ENCODE measurements at places on chromosomes 11 and 22.

- peak; percentile 91 for DNase-seq
These were observed 8.8 kb downstream of the BCL9L start for GRCh38 chr11:118916842-118917388.

DNA sequence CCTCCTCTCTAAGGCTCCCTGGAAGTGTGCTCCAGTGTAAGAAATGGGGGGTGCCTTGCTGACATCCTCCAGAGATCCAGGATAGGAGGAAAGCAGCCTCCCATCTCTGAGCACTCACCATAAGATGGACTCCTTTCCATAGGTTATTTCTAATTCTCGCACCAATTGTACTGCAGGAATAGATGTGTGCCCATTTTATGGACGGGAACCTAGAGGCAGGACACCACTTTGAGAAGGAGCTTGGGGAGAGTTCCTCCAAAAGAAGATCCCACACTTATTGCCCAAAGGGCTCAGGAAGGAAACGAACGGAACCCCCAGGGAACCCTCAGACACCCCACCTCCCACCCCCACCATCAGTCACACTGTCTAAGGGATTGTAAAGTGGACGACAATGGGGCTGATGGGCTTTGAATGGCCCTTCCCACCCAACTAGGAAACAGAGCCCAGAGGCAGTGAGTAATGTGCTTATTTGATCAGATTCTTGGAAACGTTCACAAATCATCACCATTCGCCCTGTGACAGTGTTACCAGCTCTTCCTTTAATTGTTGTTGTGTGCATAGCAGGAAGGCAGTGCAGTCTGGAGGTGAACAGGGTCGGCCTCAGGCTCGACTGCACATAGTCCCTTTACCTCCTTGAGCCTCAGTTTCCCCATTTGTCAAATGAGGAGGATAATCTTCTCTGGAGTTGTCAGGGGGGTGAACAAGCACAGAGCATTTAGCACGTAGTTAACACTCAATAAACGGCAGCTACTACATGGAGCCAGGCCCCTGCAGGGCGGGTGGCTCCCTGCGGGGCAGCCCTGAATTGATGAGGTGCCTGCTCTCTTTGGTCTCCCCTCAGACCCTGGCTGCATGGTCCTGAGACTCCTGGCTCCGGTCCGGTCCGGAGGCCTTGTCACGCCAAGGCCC is 8.4 kb upstream of the MN1 start:
- DNase-seq: no peak

DNA sequence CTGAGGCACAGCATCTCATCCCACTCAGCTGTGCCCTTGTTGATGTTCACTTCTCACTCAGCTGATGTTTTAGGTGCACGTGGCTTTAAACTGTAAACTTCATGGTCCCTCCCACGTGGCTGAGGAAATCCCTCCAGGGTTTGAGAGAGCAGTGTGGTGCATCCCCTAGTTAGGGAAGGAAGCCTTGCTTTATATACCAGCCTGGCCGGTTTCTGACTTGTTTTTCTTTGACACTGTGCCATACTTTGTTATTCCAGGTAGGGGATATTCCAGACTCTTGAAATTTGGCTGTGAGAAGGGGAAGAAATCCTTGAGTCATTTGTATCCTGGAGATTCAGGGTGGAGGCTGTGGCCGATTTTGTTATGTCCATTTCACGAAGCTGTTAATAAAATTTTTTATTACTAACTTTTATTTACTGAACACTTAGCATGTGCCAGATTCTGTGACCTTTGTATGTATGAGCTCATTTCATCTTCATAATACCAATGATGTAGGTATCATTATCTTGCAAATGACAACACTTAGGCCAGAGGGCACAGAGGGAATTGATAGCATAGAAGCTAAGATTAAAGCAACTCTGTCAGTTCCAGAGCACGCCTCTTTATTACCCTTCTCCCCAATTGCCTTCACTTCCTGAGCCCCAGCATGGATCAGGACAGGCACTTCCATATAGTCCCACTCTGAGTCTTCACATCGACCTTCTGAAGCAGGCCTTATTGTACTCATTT is 116.6 kb downstream of the NAV2 start:
- DNase-seq: no peak

GRCh38 chr11:132312161-132312560 is 941.7 kb downstream of the NTM start:
- DNase-seq: peak; percentile 78

DNA sequence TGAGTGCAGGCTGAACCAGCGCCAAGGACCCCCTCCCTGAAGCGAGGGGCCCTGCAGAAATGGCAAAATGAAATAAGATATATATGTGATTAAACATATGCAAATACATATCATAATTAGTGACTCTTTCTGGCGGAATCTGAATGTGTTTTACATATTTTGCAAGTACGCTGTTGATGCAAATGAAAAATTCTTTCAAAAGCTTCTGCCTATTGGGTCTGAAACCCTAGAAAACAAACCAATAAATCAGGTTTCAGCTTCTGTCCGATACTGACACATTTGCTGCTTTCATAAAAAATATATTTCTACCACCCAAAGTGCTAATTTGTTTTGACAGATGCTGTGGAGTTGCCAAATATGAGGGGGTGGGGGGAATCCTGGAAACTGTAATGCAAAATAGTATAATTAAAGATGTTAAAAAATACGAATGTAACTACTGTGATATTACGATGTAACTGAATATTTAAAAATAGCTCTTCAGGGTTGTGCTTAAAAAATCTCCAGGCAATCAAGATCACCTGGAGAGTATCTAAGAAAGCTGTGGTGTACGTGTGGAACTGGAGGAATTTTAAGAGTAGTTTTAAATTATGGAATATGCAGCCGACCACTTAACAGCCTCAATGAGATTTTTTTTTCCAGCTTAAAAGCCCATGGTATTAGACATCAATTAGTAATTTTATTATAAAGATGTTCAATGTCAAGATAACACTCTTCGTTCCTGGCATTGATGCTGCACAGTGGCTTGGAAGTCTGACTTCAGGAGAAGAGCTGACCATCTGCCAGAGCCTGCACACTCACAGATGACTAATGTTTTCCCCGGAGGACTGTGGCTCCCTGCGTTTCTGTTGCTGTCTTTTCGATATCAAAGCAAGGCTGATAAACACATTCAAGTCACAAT is 122.2 kb upstream of the RCN1 start:
- peak; percentile 51 for DNase-seq
